Astrocyte (in vitro differentiated cells and primary cell): ENCODE measurements at places on chromosomes 6 and 20. TPM values are rescaled to one million over a fixed set of nuclear protein-coding genes. Genes with fewer than 3 reads are reported as not detected.

DNA sequence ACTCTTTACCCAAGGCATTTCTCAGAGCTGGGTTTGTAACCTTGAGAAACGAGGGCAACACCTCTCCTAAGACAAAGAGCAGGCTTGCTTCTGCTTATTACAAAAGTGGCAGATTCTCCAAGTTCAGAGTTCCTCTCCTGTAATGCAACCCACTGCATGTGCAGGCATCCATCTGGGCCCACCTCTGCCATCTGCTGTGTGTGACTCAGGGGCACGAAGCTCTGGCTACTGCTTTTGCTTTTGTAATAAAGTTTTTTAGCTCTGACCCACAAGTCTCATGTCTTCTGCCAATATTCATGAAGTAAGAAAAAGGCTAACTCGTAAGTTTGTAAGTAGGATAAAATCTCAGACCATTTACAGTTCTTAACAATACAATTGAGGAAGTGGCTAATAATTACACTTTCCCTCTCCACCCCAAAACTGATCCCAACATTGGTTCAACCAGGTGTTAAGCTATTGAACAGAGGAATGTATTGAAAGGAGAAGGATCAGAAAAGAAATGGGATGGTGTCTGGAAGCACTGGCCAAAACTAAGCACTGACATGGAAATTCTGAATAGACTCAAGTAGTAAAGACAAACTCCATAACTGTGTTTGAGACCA, 51.7 kb upstream of the SMLR1 start:
- peak; percentile 35 for DNase-seq

- DNase-seq = no peak
Observed at GRCh38 chr20:57108742-57109570, 157.5 kb downstream of the BMP7 start.

GRCh38 chr6:27414996-27415395, 26.4 kb downstream of the ZNF391 start:
- no peak for DNase-seq

GRCh38 chr6:24105191-24105590, 20.8 kb upstream of the NRSN1 start:
- DNase-seq = no peak

- no peak for DNase-seq
Observed at GRCh38 chr20:49685161-49685601, 28.5 kb downstream of the B4GALT5 start.

DNA sequence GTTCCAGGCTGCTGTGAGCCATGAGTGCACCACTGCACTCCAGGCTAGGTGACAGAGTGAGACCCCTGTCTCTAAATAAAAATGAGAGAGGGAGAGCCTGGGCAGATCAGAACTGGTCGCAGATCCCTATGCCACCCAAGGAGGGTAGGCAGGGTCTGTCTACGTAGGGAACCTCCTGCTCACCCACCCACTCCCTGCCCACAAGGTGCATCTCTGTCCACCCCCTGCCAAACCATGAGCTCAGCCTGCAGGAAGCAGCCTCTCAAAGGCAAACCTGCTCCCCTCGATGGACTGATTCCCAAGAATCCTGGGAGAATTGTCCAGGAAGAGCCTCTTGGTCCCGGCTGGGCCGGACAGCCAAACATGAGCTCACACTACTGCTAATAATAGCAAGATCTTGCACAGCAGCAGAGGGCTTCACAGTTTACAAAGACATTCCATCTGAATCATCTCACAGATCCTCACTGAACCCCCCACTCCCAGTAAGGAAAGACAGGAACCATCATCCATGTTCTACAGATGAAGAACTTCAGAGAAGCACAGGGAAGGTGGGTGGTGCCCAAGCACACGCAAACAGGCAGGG, 27.8 kb upstream of the TLDC2 start:
- peak; percentile 93 for DNase-seq

DNA sequence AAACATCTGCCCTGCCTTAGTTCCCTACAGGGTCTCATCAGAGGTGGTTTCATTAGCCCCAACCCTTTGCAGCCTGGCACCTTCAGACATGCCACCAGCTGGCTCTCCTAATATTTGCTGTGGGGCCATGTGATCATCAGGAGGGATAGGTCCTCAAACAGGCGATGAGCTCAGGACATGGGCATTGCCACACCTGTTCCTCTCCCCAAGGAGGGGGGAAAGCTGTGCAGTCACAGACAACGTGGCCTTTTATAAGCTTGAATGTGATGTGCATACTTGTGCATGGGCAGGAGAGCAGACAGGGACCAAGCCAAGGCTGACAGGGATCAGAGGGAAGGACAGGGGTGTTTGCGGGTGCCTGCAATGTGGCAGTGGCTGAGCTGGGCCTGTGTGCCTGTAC, 78.8 kb upstream of the ZNFX1 start:
- no peak for DNase-seq

- DNase-seq = no peak
Observed at GRCh38 chr20:63178446-63178820, 37.5 kb downstream of the YTHDF1 start.

DNA sequence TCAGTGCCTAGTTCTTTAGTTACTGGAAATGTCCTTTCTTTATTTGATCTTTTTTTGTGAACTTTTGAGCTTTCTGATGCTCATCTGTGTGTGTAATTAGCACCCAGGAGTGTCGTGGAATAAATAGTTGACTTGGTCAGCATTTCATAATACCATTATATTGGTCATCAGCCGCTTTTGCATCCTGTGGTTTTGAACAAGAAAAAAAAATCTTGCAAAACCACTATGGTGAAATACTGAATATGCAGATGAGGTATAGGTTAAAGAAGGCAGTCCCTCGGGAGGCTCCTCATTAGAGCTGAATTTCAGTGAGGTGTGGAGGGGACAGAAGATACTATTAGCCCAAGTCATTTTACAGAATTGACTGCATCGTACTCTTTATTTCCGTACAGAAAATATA, 90.1 kb downstream of the FOXO3 start:
- DNase-seq = peak; percentile 73

GMEB2 gene
- total RNA-seq = 10.7 and 11.7 TPM in 2 replicates

TMEM170B gene
- 1.5 and 2.5 TPM in 2 replicates for total RNA-seq

ZSCAN16 gene
- 1.9 and 2.5 TPM in 2 replicates for total RNA-seq

OXT gene
- not detected in 2 replicates for total RNA-seq

ME1 gene
- 34.5 and 38.5 TPM in 2 replicates for total RNA-seq
